ENCODE measurements at places on chromosomes 11 and 22. TPM values are rescaled to one million over a fixed set of nuclear protein-coding genes. Genes with fewer than 3 reads are reported as not detected.

- peaks cover 21% of the 10 kb centered on the region for H3K4me1 ChIP-seq
- no peak for DNase-seq
- H3K27me3 ChIP-seq: no peaks in the 10 kb centered on the region
- peaks cover 2% of the 10 kb centered on the region for H3K36me3 ChIP-seq
- H3K4me3 ChIP-seq: no peak overlapping the region
Observed at GRCh38 chr22:46827781-46828180, 65.3 kb downstream of the TBC1D22A start.

DNA sequence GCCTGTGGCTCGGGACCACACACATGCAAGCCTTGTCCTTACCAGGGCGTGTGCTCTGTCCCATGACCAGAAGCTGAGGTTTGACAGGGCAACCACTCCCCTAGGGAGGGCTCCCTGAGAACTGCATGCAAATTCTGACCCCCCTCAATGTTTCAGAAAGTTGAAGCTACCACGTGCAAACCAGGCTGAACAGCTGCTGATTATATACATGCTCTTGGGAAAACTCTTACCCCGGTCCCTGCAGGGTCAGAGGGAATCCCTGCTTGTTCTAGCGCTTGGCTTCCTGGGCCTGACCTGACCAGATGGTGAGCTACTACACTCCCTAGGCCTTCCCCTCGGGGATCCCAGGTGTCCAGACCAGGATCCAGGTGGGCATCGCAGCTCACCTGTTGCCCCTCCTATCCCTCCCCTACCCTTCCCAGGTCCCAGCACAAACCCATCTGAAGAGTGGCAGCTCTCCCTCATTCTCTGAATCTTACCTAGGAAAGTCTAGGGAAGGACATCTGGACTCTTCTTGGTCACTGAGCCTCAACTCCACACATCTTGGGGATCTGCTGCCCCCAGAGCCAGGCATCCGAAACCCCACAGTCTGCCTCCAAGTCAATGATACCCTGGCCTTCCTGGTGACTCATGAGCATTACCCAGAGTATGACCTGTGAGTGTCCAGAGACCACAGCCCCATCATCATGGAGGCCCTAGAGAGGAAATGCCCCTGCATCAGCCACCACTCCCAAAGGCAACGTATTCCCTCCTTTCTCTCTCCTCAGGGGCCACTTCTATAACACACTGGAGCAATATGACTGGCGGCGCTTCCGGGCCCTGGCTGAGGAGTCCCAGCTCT lies 61.5 kb downstream of the BTG4 start:
- DNase-seq: no peak
- no peaks in the 10 kb centered on the region for H3K36me3 ChIP-seq
- no peak overlapping the region for H3K4me3 ChIP-seq
- H3K4me1 ChIP-seq: peaks cover 44% of the 10 kb centered on the region
- peaks cover 20% of the 10 kb centered on the region for H3K27me3 ChIP-seq

GRCh38 chr22:47173535-47174021 lies 411.1 kb downstream of the TBC1D22A start:
- no peak overlapping the region for H3K27ac ChIP-seq
- DNase-seq: no peak
- H3K4me3 ChIP-seq: no peak overlapping the region
- no peaks in the 10 kb centered on the region for H3K36me3 ChIP-seq

- DNase-seq: no peak
- peaks cover 25% of the 10 kb centered on the region for H3K36me3 ChIP-seq
- H3K27ac ChIP-seq: no peak overlapping the region
- H3K4me1 ChIP-seq: peaks cover 19% of the 10 kb centered on the region
- no peaks in the 10 kb centered on the region for H3K27me3 ChIP-seq
Observed at GRCh38 chr22:19434401-19434800, 2.1 kb downstream of the MRPL40 start.

DNA sequence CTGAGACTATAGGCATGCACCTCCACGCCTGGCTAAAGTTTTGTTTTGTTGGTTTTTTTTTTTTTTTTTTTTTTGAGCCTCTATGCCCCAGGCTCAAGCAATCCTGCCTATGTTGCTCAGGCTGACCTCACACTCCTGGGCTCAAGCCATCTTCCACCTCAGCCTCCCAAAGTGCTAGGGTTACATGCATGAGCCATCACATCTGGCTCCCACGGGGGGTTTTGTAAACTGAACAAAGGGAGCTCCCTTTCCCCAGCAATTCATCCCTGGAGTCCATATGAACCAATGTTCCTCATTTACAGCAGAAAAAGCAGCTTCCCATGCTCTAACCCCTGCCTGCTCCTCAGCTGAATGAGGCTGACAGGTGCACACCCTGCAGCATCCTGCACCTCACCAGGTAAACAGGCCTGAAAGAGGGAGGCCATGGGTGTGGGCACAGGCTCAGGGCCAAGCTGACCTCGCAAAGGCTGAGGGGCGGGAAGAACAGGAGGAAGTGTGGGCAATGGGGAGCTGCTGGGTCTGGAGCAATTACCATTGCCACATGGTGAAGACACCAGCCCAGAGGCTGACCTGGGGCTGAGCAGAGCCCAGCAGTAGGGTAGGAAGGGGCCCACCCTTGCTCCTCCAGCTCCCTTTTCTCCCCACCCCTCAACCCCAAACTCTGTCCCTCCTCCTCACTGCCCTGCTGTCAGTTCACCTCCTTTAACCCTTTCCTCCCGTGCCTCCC lies 58.2 kb downstream of the RBX1 start:
- DNase-seq: no peak
- H3K4me3 ChIP-seq: no peak overlapping the region
- no peaks in the 10 kb centered on the region for H3K36me3 ChIP-seq
- H3K4me1 ChIP-seq: no peaks in the 10 kb centered on the region
- peaks cover 2% of the 10 kb centered on the region for H3K27me3 ChIP-seq

- H3K27ac ChIP-seq: no peak overlapping the region
- H3K27me3 ChIP-seq: no peaks in the 10 kb centered on the region
- no peak overlapping the region for H3K4me3 ChIP-seq
- H3K4me1 ChIP-seq: no peaks in the 10 kb centered on the region
- H3K36me3 ChIP-seq: no peaks in the 10 kb centered on the region
- no peak for DNase-seq
Observed at GRCh38 chr11:119551420-119552105, 128.6 kb upstream of the THY1 start.

Gene FAM180B
- 1.0 TPM for polyA plus RNA-seq

- DNase-seq: no peak
- no peaks in the 10 kb centered on the region for H3K36me3 ChIP-seq
- H3K27ac ChIP-seq: no peak within 1 kb of the TSS
Observed at GRCh38 chr22:37244114-37244921, at the start of gene RAC2. RAC2 (minus strand) TSS chr22:37244269; CDS start chr22:37244148, 121 bp downstream.

DNA sequence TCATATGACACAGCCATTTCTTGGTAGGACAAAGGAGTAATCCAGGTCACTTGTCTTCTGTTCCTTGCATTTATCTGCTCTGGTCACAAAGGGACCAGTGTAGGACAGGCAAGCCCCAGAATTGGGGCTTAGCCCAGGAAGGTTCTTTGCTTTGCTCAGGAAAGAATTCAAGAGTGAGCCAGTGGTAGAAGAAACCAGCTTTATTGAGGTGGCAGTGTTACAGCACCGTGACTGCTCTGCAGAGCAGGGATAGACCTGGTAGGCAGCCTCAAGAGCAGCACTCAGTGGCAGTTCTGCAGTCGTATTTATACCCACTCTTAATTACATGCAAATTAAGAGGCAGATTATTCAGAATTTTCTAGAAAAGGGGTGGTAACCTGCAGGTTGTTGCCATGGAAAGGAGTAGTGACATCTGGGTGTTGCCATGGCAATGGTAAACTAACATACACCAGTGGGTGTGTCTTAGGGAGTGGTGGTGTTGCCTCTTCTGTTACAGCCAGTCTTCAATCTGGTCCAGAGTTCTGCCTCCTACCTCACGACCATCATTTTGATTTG lies 84.9 kb upstream of the RAB1B start:
- H3K27me3 ChIP-seq: no peaks in the 10 kb centered on the region
- no peak overlapping the region for H3K4me3 ChIP-seq
- peaks cover 9% of the 10 kb centered on the region for H3K4me1 ChIP-seq
- H3K27ac ChIP-seq: no peak overlapping the region
- no peaks in the 10 kb centered on the region for H3K36me3 ChIP-seq
- DNase-seq: no peak

DNA sequence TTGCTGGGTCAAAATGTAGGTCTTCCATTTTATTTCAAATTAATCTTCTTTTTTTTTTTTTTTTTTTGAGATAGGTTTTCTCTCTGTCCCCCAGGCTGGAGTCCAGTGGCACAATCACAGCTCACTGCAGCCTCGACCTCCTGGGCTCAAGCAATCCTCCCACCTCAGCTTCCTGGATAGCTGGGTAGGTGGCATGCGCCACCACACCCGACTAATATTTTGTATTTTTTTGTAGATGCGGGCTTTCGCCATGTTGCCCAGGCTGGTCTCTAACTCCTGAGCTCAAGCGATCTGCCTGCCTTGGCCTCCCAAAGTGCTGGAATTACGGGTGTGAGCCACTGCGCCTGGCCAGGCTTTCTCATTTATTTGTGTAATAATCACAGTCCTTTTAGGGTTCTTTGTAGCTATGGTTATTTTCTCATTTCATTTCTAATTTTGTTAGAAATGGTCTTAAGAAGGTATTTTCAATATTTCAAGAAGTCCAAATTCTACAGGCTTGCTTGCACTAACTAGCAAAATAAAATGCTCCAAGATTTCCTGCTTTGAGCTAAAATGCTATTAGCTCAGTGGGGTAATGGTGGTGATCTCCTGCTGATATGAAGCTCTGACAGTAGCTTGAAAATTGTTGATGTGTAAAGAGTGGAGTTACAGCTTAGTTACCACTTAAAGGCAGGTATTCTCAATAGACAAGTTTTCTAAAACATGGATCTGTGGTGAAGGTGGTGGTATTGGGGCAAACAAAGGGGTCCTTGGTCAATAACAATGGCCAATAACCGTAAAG lies 50.0 kb downstream of the RBX1 start:
- peaks cover 34% of the 10 kb centered on the region for H3K4me1 ChIP-seq
- peak overlapping the region; percentile 48 for H3K27ac ChIP-seq
- H3K36me3 ChIP-seq: no peaks in the 10 kb centered on the region

GRCh38 chr22:43171019-43171491 lies 15.9 kb downstream of the TTLL12 start:
- no peak overlapping the region for H3K27ac ChIP-seq
- no peak for DNase-seq
- no peaks in the 10 kb centered on the region for H3K4me1 ChIP-seq
- no peaks in the 10 kb centered on the region for H3K27me3 ChIP-seq
- no peak overlapping the region for H3K4me3 ChIP-seq
- peaks cover 17% of the 10 kb centered on the region for H3K36me3 ChIP-seq

GRCh38 chr11:57903441-57904123 lies 120.1 kb upstream of the OR9Q1 start:
- no peak overlapping the region for H3K27ac ChIP-seq
- DNase-seq: no peak
- no peaks in the 10 kb centered on the region for H3K4me1 ChIP-seq
- H3K27me3 ChIP-seq: no peaks in the 10 kb centered on the region

DNA sequence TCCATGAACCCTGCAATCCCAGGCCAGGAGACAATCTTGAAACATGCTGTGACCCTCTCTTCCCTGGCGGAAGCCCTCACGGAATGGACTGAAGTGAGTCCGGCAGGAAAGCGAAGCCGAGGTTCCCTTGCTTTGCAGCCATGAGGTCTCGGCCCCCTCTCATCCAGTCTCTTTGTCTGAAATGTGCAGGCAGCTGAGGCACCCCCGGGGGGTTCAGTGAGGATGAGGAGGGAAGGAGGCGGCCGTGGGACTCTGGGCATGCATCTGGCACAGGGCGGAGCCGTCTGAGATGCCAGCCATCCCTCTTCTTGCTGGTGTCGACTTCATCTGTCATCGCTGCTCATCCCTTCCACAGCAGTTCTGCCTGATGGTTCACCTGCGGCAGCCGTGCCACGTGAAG lies 1485.7 kb downstream of the BRD1 start:
- peaks cover 76% of the 10 kb centered on the region for H3K27me3 ChIP-seq
- H3K4me3 ChIP-seq: no peak overlapping the region
- no peaks in the 10 kb centered on the region for H3K36me3 ChIP-seq
- H3K27ac ChIP-seq: no peak overlapping the region
- no peaks in the 10 kb centered on the region for H3K4me1 ChIP-seq

DNA sequence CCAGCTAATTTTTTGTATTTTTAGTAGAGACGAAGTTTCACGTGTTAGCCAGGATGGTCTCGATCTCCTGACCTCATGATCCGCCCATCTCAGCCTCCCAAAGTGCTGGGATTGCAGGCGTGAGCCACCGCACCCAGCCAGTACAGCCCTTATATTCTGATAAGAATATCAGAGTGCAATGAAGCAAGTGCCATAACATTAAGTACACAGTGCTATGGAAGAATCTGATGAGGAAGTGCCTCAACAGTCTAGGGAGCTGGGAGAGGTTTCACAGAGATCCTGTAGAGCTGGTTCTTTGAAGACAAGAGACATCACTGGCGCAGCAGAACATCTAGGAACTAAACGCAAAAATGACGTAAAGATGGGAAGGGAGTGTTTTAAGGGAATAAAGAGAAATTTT lies 2.1 kb downstream of the RTCB start:
- H3K4me1 ChIP-seq: peaks cover 38% of the 10 kb centered on the region
- no peaks in the 10 kb centered on the region for H3K27me3 ChIP-seq
- no peak overlapping the region for H3K27ac ChIP-seq
- peaks cover 38% of the 10 kb centered on the region for H3K36me3 ChIP-seq
- H3K4me3 ChIP-seq: no peak overlapping the region

Gene NRGN
- polyA plus RNA-seq: 0.22 TPM

- H3K4me3 ChIP-seq: peak overlapping the region; percentile 33
- peak; percentile 53 for DNase-seq
- H3K27me3 ChIP-seq: no peaks in the 10 kb centered on the region
- no peak overlapping the region for H3K27ac ChIP-seq
Observed at GRCh38 chr11:20360650-20361049, 2.9 kb upstream of the HTATIP2 start.

- DNase-seq: no peak
- no peaks in the 10 kb centered on the region for H3K27me3 ChIP-seq
- H3K4me3 ChIP-seq: no peak overlapping the region
- no peaks in the 10 kb centered on the region for H3K36me3 ChIP-seq
- H3K4me1 ChIP-seq: no peaks in the 10 kb centered on the region
Observed at GRCh38 chr11:109000531-109000930, 335.7 kb downstream of the DDX10 start.

- no peak overlapping the region for H3K27ac ChIP-seq
- DNase-seq: peak; percentile 18
- H3K4me3 ChIP-seq: no peak overlapping the region
- peaks cover 55% of the 10 kb centered on the region for H3K27me3 ChIP-seq
- peaks cover 24% of the 10 kb centered on the region for H3K4me1 ChIP-seq
Observed at GRCh38 chr22:40029189-40029890, 34.6 kb downstream of the FAM83F start.

Gene PLAAT4
- 1.1 TPM for polyA plus RNA-seq

Gene BATF2
- 2.8 TPM for polyA plus RNA-seq

Gene CLMP
- not detected for polyA plus RNA-seq

DNA sequence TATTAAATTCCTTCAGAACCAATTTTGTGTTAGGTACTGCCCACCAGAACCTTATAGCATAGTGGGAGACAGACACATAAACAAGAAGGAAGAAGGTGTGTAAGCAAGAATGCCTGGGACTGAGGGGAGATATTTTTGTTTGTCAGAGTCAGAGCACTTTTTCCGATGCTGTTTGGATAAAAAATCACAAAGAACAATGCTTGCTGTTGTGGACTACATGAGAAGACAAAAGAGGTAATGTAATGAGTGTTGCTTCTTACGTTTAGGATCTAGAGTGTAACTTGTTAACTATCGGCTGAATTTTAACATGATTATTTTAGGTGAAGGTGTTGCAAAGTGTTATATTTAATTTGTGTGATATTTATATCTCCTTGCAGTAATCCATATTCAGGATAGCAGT lies 84.9 kb downstream of the ATM start:
- H3K27me3 ChIP-seq: no peaks in the 10 kb centered on the region
- no peak overlapping the region for H3K4me3 ChIP-seq
- H3K4me1 ChIP-seq: no peaks in the 10 kb centered on the region
- H3K27ac ChIP-seq: no peak overlapping the region
- no peak for DNase-seq
